ENCODE measurements at places on chromosomes 3 and 15.

DNA sequence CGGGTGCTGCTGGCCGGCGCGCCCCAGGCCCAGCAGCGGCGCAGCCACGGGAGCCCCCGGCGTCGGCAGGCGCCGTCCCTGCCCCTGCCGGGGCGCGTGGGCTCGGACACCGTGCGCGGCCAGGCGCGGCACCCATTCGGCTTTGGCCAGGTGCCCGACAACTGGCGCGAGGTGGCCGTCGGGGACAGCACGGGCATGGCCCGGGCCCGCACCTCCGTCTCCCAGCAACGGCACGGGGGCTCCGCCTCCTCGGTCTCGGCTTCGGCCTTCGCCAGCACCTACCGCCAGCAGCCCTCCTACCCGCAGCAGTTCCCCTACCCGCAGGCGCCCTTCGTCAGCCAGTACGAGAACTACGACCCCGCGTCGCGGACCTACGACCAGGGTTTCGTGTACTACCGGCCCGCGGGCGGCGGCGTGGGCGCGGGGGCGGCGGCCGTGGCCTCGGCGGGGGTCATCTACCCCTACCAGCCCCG is 777 bp downstream of the LOXL1 start:
- peak; percentile 38 for DNase-seq

DNA sequence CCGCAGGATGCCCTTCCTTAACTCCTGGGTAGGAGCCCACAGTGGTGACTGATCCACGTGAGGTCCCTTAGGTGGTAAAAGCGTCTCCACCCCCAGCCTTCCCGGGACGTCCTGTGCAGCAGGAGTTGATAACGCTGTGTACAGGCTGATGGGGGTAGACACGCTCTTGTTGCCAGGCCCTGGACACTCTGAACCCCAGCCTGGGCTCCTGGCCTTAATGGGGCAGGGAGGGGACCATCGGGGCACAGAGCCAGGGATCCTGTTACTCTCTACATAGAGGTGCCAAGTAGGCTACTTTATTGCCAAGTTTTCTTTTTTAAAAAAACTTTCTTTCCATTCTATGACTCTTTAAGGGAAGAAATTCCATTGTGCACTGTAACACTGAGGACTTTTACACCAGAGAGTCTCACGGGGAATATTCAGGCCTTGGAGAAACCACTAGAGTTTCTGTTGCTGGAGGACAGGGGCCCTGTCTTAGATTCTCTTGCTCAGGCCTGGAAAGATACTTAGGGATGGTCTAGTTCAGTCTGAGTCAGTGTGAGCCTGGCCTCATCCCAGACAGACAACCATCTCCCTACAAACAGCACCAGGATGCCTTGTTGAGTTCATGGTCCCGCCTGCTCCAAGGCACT is 104.3 kb upstream of the RNU6-1 start:
- no peak for DNase-seq

DNA sequence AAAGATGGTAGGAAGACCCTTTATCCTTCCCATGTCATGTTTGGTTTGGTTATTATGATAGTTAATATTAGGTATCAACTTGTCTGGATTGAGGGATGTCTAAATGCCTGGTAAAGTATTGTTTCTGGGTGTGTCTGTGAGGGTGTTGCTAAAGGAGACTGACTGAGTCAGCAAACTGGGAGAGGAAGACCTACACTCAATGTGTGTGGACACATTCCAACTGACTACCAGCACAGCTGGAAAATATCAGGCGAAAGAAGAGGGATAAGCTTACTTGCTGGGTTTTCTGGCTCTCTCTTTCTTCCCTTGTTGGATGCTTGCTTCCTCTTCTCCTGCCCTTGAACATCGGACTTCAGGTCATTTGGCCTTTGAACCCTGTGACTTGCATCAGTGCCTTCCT is 1227.6 kb upstream of the EPHA6 start:
- no peak for DNase-seq

- DNase-seq: no peak
These were observed 919.0 kb downstream of the EPHA3 start for GRCh38 chr3:90026406-90026805.

DNA sequence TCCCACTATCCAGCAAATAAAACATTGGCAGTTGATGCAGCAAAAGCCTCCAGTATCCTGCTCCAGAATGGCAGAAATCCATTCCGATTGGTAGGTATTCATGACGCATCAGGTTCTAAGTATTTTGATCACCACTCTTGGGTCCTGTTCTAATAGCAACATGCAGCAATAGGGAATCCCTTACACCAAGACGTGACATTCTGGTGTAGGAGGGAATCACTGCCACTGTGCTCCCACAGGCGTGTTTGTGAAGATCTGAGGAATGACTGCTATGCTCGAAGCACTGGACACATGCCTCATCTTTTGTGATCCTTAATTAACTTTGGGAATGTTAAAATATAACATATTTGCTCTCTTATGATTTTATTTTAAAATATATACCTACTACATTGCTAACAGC is 552.9 kb downstream of the MECOM start:
- DNase-seq: no peak

GRCh38 chr15:90596943-90597342 is 67.2 kb downstream of the CRTC3 start:
- DNase-seq: no peak

DNA sequence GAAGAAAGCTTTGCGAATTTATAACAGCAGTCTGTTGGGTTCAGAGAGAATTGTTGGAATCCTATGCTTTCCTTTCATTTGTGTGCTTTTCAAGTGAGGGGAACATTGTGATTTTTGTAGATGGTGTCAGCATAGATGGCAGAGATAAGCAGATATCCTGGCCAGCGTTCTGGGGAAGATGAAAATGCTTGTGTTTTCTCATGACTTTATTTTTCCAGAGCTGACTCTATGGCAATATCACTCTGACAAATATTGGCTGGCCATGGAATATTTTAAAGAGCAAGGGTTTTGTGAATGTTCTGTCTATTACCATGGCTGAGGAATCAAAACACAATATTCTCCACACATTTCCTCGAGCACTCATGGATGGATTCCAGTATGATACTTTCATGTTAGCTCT is 108.8 kb downstream of the MITF start:
- DNase-seq: no peak

DNA sequence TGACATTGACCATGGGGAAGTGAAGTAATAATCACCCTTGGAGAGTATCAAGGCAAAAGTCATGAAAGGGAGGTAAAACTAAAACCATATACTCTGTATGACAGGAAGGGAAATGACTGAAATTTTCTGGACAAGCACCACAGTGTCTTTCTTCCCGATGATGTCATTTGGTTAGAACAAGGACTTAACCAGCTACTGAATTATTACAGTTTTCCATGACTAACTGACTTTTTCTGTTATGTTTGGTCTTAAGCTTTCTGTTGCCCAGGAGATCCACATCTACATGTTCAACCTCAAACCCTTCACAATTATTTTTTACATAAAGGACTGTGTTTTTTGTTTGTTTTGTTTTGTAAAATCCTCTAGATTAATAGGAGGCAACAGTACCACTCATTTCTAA is 191.9 kb upstream of the IL12A start:
- no peak for DNase-seq

- no peak for DNase-seq
These were observed 34.9 kb downstream of the PRKCI start for GRCh38 chr3:170257145-170257544.

DNA sequence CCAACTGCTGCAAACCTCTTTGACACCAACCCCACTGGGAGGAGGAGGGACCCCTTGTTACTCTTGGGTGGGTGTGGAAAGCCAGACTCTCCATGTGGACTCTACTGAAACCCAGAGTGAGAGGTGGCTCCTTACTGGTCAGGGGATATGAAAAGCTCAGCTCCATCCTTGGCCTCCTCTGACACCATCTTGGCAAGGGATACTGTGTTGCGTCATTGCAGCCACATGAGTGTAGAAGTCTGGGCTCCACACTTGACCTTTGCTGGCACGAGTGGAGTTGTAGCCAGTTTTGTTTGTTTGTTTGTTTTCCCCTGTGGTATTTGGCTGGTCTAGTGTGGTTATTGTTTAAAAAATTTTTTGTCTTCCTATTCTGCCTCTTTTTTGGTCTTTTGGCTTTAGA is 289.1 kb downstream of the GAP43 start:
- no peak for DNase-seq

Data from T-helper 9 cell (primary cell).